Lung (tissue), 17 donors: ENCODE measurements at places on chromosomes 6 and 20. TPM values are rescaled to one million over a fixed set of nuclear protein-coding genes. Genes with fewer than 3 reads are reported as not detected.

DNA sequence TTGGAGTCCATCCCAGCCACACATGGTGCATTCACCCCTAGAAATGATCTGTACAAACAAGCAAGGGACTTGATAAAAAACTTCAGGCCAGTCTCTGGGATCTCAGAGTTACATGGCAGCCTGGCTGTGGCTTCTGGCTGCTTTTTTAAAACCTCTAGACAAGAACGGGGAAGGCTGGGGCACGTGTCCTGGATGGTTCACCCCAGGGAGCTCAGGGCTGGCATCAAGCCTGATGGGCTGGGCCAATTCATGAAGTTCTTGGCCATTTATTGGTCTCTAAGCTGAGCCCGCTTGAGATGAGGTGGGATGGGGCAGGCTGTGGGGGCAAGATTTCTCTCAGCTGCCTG lies 10.4 kb upstream of the ZFAND3 start:
- no peak for DNase-seq

Gene FERMT1
- 2.4 TPM for total RNA-seq

- no peak for DNase-seq
These were observed 42.0 kb upstream of the GMPR start for GRCh38 chr6:16196260-16196983.

DNA sequence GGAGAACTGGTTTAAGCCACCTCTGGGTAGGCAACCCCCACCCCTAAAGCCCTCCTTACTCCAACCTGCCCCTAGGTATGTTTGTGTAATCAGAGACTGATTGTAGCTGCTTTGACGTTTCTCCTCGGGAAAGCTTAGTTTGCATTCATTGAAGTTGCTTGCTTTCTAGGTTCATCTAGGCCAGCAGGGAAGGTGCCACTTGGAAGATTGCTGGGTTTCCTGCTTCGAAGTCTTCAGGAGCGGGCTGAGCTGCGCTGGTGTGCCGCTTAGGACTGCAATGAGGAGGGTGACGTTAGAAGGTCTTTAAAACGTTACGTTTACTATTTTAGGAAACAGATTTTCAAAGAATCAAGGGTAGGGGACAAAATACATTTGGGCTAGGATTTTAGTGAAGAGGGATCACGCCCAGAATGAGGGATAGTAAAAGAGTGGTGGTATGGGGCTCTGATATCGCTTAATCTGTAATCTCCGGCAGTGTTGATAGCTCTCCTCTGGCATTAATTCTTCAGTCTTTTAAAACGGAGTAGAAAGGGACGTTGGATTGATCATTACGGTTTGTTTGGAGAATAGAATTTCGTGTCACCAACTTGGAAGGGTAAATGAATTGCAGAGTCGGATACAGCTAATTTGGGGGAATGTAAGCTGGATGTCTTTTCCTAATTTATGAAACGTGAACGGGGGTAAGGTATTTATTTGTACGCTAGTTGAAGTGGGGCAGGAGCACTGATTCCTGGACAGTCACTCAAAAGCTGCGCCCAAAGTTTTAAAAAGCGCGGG lies 92.6 kb upstream of the PRDM1 start:
- DNase-seq, result peak; percentile 45

- DNase-seq, result no peak
These were observed 83.1 kb upstream of the SLC24A3 start for GRCh38 chr20:19129306-19129705.

DNA sequence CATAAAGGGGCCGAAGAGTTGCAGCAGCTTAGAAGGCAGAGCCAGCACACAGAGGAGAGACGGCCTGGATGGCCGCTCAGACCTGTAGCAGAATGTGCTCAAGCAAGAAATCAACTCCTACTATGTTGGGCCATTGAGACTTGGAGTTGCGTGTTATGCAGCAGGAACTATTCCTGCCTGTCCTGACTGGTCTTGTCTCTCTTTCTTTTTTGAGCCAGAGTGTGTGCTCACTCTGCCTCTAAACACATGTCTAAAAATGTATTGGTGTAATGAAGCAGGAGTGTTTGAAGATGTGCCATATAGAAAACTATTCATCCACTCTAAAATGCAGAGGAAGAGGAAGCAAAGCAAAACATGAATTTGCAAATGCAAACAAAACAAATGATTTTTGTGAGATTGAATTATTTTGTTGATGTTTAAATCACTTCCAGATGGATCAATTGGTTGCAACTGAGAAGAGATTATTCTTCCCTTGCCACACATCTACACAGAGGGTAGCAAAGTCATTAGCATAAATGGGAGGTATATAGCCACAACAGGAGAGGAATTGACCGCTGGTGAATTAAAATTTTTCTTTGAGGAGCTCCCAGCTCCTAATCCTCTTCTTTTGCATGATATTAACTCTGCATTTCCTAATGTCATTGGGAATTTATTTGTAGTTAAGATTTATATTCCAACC lies 20.4 kb upstream of the SYNJ2 start:
- no peak for DNase-seq

Gene TBXT
- not detected for total RNA-seq

Gene PRL
- not detected for total RNA-seq

Gene SRMS
- not detected for total RNA-seq

Gene FANCE
- total RNA-seq, result 6.4 TPM

- no peak for DNase-seq
These were observed 198.9 kb downstream of the TSHZ2 start for GRCh38 chr20:53171065-53171464.

Gene FAM83C
- not detected for total RNA-seq

DNA sequence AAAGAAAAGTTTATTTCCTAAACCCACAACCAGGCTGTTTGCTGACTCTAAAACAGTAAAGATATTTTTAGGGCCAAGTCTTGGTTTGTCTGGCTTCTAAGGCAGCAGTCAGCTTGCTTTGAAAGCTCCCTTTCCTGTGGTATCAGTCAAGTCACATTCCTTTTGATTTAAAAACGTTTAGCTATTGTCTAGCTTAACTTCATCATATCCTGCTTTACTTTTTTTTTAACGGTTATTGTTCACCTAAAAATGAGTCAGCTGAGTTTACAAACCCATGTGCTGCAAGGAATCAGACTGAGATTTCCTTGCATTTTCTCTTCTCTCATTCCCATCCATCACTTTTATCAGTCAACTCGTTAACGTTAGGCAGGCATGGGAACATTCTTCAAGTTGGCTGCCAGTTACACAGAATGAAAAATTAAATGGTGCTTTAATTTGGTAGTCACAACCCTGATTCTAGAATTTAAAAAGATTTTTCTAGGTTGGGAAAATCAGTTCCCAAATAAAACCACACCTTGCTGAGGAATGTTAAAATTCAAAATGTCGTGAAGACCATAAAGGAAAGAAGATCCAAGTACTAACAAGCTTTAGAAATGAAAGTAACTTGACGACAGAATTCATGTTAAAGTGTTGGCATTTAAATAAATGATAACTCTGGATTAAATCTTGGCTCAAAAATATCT lies 45.9 kb downstream of the ELOVL5 start:
- no peak for DNase-seq

GRCh38 chr20:51914758-51915157 lies 112.4 kb upstream of the SALL4 start:
- no peak for DNase-seq

- no peak for DNase-seq
These were observed 67.0 kb downstream of the IYD start for GRCh38 chr6:150435832-150436231.

Gene PLA2G7
- total RNA-seq, result 9.4 TPM

Gene TFAP2A
- 0.14 TPM for total RNA-seq

Gene CUL7
- 21.4 TPM for total RNA-seq
